SHP77 (cell line): ENCODE measurements at places on chromosomes 4 and X.

DNA sequence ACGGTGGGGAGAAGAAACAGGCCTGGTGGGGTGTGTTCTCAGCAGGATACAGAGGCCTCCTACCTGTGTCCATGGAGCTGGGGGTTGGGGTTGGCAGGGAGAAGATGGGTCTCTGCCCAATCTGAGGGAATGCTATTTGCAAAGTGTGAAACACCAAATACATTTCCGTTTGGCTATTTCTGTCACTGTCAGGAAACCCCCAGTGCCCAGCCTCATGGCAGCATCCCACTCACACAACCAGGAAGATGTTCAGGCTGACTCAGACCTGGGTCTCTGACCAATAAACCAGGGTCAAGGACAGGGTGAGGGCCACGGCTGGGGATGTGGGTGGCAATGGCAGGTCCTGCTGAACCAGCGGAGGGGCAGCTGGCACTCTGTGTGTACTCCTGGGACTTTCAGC lies 41.3 kb downstream of the BCOR start:
- DNase-seq = no peak

DNA sequence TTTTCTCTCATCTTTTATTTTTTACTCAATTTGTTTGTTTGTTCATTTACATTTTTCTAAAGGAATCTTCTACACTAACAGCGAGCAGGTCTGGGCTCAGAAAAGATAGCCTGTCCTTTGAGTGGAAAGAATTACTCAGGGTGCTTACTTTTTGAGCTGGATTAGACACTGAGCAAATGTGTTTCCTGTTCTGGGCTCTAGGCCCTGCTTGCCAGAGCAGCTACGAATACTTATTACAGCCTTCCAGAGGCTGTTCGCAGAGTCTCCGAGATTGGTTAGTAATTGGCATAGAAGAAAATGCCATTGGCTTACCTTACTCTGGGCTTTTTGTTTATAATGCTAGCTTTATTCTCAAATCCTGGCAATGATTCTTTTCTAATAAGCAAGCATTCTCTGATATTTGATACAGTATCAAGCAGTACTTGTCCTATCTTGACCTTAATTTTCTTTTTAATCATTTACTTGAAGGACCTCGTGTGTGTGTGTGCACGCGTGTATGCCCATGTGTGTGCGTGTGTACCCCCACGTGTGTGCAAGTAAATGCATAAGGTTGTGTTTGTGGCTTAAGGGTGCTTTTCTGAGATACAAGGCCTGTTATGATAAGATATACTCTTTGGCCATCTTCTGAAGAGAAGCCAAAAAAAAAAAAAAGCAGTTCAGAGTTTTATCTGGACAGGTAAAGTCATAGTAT lies 76.2 kb upstream of the GRXCR1 start:
- DNase-seq = no peak

GRCh38 chr4:137065311-137065710 lies 467.0 kb downstream of the PCDH18 start:
- DNase-seq = no peak

- no peak for DNase-seq
Observed at GRCh38 chrX:30777575-30777974, 111.5 kb downstream of the TAB3 start.

GRCh38 chrX:790783-791360 lies 160.3 kb downstream of the SHOX start:
- DNase-seq = no peak

DNA sequence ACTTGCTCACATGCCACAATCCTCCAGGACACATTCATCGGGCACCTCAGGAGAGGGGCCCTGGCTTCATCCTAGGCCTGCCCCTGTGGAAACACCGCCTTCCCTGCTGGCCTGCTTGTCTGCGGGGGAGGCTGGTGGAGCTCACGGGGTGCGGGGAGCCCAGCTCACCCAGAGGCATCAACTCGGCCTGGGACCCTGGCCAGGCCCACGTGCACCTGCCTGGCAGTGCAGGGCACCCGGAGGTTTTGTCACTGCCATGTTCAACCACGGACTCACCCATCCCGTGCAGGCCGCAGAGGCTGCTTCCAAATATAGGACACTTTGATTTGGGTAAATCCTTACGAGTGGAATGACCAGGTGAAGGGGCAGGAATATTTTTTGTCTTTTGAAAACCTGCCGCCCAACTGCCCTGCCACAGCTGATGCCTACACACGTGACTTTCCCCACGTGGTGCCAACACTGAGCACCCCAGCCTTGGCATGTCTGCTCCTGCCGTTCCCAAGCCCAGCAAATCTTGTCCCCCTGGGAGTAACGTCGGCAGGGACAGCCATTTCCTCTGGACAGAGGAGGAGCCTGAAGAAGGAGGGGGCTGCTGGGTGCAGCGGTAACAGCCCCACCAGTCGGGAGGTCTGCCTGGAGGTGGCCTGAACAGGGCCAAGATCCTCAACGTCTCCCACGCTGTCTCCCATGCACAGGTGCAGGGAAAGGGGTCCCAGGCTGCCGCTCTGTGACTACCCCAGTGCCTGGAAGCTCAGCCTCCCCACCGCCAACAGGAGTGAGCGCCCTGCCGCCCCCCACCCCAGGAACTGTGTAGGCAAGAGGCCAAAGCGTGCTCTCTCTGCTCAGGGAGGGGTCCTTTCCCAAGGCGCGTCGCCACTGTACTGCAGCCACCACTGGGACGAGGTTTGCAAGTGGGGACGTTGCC lies 8.5 kb downstream of the MXD4 start:
- no peak for DNase-seq

- no peak for DNase-seq
Observed at GRCh38 chr4:148477276-148477675, 35.1 kb upstream of the NR3C2 start.

- no peak for DNase-seq
Observed at GRCh38 chr4:188606635-188607034, 467.4 kb downstream of the TRIML1 start.

DNA sequence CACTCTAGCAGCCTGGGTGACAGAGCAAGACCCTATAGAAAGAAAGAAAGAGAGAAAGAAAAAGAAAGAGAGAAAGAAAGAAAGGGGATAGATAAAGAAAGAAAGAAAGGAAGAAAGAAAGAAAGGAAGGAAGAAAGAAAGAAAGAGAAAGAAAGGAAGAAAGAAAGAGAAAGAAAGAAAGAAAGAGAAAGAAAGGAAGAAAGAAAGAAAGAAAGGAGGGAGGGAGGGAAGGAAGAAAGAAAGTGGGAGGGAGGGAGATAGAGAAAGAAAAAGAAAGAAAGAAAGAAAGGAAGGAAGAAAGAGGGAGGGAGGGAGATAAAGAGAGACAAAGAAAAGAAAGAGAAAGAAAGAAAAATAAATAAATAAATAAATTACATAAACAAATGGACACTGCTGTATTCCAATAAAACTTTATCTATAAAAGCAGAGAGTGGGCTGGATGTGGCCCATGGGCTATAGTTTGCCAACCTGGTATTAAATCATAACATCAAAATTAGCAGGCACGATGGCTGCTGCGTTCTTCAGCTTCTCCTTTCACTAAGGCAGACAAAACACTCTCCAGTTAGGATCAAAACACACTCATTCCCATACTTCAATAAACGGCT lies 165.0 kb downstream of the ZNF674 start:
- no peak for DNase-seq

DNA sequence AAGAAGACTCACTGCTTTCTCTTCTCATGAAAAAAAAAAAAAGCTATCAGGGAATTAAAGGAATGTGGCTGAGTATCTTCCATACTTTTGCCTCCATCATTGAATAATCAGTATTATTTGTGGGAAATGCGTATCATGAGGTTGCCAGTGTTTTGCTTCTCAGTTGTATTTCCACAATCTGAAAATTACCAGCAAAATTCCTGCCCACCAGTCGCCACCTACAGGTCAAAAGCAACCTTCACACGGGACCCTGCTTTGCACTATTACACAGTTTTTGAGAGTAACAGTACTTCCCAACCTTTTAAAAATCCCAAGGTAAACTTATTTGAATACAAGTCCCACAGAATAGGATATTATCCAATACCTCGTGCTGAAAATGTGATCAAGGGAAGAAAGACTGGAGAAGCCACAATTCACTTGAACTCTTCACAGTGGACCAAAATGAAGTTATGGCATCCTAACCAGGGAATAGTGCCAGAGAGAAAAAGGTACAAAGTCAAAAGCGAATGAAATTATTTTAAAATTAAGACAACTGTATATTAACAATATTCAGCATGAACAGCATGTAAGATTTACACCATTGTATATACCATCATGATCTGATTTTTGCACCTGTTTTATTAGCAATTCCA lies 30.4 kb downstream of the PGRMC1 start:
- DNase-seq = no peak

DNA sequence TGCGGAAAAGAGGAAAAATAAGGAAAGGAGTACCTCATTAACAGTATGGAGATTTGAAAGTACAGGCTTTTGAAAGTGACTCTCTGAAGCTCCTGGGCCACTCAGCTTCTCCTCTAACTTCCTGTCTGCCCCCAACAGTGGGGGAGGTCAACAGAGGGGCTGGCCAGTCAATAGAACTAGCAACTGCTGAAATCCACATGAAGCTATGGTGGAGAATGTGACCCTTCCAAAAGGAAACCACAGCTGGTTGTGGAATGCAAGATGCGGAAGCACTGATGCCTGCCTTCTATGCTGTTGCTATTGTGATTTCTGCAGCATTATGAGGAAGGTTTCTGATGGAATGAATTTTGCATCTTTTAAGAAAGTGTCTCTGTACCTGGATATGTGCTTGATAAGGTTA lies 2.4 kb downstream of the CORIN start:
- DNase-seq = no peak

GRCh38 chr4:3338321-3338838 lies 45.6 kb downstream of the RGS12 start:
- no peak for DNase-seq

GRCh38 chr4:18366892-18367291 lies 345.3 kb upstream of the LCORL start:
- DNase-seq = peak; percentile 7

DNA sequence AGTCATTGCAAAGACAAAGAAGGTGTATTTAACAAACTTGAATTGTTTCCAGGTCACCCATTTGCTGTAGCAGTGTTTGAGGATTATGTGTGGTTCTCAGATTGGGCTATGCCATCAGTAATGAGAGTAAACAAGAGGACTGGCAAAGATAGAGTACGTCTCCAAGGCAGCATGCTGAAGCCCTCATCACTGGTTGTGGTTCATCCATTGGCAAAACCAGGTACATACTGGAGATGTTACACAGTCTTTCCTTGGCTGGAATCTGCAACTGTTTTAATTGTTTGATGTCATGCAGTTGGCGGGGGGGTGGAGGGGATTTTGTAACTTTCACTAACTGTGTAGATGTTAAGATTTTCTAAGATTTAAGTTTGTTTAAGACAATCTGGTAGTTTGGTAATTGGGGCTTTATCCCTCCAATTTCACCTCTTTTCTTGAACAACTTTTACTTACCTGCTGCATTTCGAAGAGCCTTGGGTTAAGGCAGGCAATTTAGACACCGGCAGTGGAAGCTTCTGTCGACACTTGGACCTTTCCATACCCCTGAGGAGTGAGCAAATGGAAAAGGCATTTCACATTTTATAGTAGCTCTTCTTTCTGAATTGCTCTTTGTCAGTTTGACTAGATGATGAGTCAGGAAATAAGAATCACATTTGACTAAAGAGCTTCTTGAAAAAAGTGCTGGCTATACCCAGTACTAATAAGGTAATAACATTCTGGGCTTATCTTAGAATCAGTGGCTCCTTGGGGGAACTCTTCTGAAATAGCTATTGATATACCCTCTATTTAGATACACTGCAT lies 67.4 kb downstream of the EGF start:
- DNase-seq = no peak

DNA sequence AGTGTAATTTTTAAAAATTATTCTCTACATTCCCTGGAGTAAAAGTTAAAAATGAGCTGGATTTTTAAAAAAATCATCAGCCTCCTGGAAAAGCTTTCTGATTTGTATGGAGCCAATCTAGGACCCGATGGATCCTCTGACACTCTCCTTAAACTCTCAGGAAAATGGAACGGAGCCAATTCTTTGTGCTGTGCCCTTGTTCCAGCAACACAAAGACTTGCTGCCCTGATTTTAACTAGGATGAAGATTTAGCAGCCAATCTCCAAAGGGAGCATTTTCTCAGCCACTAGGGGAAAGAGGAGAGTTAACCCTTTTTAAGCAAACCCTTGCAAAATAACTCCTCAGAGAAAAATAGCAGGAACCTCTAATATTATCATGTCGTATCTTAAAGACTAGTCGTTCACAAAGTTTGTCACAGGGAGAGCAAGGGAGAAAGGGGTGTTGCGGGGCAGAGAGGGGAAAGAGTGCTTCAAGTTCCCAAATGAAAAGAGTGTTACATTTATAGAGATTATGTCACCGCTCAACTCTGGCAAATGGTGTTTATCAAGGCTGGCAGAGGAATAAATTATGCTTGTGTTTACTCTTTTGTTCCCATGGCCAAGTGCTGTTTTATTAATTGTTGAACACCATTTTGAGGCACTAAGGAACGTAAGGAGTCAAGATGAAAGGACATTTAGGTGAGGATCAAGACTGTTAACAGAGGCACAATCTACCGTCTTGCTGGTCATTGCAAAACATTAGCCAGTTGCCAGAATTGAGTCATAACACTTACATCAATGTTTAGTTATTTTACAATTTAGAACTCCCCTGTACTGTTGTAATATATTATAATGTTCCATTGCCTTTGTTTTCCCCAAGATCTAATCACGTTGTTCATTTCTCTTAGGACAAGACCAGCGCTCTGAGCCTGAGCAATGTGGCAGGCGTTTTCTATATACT lies 250.7 kb downstream of the THOC2 start:
- no peak for DNase-seq

DNA sequence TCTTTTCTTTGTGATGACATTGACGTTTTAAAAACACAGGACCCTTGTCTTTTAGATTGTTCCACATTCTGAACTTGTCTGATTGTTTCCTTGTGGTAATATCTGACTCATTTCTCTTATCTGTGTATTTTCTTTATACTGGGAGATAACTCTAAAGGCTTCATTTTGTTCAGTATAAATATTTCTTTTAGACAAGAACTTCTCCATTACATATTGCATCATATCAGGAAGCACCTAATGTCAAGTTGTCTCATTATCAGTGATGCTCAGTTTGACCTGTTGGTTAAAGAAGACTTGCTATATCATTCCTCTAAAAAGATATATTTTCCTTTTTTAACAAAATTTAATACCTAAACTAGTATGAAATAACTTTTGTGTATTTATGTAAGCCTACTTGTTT lies 152.3 kb upstream of the BMP3 start:
- DNase-seq = no peak

DNA sequence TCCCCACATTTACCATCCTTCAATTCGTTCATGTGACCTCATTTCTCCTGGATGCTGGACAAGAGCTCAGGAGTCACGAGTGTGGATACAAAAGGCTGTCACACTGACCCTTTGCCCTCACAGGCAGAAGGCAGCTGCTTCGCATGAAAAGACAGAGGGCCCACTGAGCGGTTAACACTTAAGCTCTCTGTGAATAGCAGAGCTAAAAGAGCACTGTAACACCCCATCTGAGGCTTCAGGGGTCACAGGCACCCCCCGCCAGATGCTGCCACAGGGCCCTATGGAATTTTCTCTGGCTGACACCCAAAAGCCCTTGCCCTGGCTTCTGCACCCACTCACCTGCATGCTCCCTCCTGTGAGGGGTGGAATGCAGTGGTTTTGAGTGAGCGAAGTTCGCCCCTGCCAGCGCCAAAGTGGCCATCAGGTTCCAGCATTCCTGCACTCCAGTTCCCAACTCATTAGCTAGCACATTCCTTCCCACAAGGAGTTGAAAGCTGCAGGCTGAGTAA lies 360.9 kb downstream of the PPP3CA start:
- peak; percentile 15 for DNase-seq
